T-helper 2 cell treated with Interferon-gamma antibody and Interleukin-4, amounts not matched to agents 5 μg/mL and 100 μg/mL, for 36 hours (primary cell): ENCODE measurements at places on chromosomes 7 and 10.

DNA sequence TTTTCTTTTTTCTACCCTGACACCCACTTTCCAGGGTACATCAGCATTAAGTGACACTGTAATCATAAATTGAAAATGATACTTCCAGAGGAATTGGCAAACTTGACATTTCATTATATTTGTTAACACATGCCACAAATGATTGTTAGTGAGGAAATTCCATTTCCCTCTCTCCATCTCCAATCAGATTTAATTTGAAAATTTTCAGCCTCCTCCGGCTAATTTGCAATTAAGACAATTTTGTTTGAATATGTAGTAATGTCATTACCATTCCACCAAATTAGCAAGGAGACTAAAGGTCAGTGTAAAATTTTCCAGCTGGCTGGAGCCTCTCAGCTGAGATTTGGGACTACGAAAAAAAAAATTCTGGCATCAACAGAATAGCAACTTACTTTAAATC, 242.7 kb downstream of the FOXP2 start:
- no peak overlapping the region for H3K27ac ChIP-seq
- H3K27me3 ChIP-seq = peaks cover 3% of the 10 kb centered on the region
- H3K36me3 ChIP-seq = no peaks in the 10 kb centered on the region
- no peak for DNase-seq
- no peak overlapping the region for H3K4me3 ChIP-seq

DNA sequence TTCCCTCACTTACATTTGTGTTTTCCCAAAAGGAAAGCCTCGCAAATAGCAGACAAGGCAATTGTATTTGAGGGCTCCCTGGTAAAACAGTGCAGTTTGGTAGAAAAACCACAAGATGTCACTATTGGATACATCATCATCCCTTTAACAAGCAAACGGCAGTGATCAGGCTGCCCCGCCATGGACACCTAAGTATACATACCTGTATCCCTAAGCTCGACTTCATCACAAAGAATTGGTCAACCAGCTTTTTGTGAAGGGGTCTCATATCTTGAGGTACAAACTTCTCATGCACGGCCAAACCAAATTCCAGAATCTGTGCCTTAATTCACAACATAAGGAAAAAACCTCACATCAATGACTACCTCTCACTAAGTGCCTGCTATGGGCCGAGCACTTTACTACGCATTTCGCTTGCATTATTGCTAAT, 179.5 kb upstream of the IMMP2L start:
- H3K27me3 ChIP-seq = no peaks in the 10 kb centered on the region
- no peaks in the 10 kb centered on the region for H3K4me1 ChIP-seq
- no peaks in the 10 kb centered on the region for H3K36me3 ChIP-seq
- no peak overlapping the region for H3K27ac ChIP-seq

- H3K4me1 ChIP-seq = peaks cover 15% of the 10 kb centered on the region
- peaks cover 11% of the 10 kb centered on the region for H3K36me3 ChIP-seq
- H3K27me3 ChIP-seq = peaks cover 37% of the 10 kb centered on the region
These were observed 47.8 kb downstream of the CPEB3 start for GRCh38 chr10:92242910-92243671.

DNA sequence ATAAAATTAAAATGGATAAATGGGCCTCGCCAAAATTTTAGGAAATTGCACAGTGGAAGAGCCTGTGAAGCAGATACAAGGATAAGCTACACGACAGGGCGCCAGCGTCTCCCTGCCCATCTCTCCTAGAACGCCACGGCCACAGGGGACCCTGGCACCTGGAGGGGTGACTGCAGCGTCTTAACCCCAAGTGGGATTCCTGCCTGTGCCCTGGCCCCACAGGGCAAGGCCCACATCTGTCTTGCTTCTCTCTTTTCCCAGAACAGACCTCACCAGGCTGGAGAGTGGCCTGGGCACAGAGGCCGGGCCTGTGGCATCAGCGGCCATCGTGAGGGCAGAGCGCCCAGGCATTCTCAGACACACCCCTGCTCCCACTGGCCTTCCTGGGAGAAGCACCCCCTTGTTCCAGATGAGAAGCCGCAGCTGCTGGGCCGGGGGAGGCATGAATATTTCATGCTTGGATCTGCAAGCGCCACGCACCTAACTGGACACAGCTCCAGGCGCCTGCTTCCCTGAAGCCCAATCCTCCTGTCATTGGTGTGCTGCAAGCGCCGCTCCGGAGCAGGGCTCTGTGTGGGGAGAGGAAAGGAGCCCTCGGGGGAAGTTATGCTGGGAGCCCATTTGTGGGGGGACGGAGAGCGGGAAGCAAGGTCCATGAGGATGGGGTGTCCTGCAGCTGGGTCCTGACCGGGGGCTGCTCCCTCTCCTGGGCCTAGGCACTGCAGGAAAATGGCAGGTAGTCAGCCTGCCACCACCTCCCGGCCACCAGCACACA, 153.5 kb downstream of the ELFN1 start:
- H3K4me1 ChIP-seq = peaks cover 8% of the 10 kb centered on the region
- no peak overlapping the region for H3K27ac ChIP-seq
- H3K4me3 ChIP-seq = no peak overlapping the region
- DNase-seq = no peak

DNA sequence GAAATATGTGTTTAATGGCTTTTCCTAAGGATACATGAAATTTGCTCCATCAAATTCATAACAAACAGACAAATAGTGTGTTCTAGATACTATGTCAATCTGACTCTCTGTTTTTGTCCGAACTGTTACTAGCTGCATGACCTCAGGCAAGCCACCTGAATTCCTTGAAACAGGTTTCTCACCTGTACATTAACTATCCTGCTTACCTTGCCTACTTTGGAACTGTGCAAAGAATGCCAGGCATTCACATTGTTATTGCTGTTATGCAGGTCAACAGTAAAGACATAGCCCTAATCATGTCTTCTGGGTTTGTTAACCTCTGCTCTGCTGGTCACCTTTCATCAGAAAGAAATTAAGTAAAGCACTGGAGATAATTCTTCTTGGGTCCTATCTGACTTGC, 1283.9 kb upstream of the CELF2 start:
- H3K27ac ChIP-seq = no peak overlapping the region
- H3K4me1 ChIP-seq = no peaks in the 10 kb centered on the region

GRCh38 chr10:8615118-8615517, 560.6 kb downstream of the GATA3 start:
- no peak for DNase-seq
- H3K27ac ChIP-seq = no peak overlapping the region
- no peak overlapping the region for H3K4me3 ChIP-seq
- peaks cover 2% of the 10 kb centered on the region for H3K36me3 ChIP-seq
- no peaks in the 10 kb centered on the region for H3K27me3 ChIP-seq

DNA sequence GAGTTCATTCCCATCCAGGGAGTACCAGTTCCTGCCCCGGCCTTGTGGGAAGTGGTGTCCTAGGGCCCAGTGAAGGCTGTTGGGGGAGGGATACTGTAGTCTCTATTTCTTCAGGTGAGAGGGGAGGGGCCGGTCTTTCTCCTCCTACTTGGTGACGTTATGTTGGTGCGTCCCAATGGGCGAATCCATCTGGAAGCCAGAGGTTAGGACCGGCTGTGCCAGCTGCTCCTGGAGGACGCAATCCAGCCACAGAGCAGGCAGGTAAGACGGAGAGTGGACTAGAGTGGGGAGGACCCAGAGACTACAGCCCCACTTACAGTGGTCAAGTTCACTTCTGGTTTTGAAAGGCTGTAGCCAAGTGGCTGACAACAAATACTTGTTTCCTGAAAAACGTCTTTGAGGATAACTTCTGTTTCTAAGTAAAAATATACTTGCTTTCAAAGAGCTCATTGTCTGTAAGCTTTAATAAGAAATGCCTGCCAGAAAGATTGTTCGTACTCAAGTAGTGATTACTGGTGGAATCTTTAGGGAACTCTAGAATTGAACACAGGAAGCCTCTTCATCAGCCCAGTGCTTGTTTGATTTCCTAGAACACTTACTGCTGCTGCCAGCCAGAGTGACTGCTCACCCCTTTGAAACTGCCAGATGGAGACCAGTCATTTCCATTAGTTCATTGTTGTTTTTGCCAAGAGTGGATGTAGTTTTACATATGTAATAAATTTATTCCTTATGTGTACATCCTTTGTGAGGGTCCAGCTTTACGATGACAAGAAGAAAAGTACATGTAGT, 25.4 kb downstream of the RBM33 start:
- H3K4me1 ChIP-seq = peaks cover 24% of the 10 kb centered on the region
- no peaks in the 10 kb centered on the region for H3K27me3 ChIP-seq
- H3K4me3 ChIP-seq = no peak overlapping the region

DNA sequence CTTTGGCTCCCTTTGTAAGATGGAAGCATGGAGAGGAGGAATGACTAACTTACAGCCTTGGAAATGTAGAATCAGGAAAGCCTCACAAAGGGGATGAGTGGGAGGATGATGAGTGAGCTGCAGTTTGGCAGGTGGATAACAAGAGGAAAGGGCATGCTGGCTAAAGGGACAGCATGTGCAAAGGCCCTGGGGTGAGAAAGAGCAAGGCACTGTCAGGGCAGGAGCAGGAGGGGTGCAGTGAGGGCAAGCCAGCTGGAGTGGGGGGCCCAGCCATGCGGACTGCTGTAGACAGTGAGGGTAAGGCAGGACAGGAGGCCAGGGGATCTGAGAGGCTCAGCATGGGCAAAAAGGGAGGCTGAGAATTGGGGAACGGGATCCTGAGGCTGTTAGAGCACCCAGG, 20.5 kb downstream of the TLL2 start:
- no peak overlapping the region for H3K4me3 ChIP-seq
- H3K27ac ChIP-seq = no peak overlapping the region
- no peaks in the 10 kb centered on the region for H3K4me1 ChIP-seq

DNA sequence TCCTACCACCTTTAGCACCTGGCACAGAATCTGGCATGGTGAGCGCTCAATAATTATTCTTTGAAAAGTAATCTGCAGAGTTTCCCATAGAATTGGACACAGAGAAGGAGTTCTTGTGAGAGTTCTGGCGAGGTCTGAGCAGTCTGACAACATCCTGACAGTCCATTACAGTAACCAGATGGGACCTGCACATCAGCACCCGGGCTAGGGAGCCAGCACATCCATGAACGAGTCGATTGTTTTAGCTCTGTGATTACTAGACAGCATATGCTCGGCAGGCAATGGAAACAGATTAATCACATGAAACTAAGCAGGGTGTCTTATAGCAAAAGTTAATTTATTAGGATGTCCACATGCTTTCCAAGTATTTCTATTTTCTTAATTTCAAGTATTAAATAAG, 96.7 kb downstream of the SEMA3D start:
- H3K27me3 ChIP-seq = no peaks in the 10 kb centered on the region
- no peaks in the 10 kb centered on the region for H3K36me3 ChIP-seq
- DNase-seq = no peak
- H3K4me1 ChIP-seq = no peaks in the 10 kb centered on the region
- H3K4me3 ChIP-seq = no peak overlapping the region
